NCI-H2081 treated with DMSO at 0.1 percent for 48 hours (cell line): ENCODE measurements at places on chromosomes 16 and 17.

DNA sequence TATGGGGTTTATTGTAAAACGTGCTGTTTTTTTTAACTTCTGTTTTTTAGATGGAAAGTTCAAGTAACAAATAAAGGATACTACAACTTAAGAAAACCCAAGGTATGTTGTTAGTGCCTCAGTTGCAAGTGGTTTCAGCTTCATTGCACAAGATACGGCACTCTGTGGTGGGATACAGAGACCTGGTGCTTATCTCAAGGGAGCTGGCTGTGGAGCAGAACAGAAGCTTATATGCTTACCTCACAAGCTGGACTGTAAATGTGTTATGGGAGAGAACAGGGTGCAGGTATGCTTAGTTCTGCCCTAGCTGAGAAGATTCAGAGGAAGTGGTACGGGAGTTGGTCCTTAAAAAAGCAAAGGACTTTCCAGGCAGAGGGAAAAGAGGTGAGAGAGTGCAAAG lies 15.2 kb downstream of the DGKE start:
- no peak for DNase-seq

DNA sequence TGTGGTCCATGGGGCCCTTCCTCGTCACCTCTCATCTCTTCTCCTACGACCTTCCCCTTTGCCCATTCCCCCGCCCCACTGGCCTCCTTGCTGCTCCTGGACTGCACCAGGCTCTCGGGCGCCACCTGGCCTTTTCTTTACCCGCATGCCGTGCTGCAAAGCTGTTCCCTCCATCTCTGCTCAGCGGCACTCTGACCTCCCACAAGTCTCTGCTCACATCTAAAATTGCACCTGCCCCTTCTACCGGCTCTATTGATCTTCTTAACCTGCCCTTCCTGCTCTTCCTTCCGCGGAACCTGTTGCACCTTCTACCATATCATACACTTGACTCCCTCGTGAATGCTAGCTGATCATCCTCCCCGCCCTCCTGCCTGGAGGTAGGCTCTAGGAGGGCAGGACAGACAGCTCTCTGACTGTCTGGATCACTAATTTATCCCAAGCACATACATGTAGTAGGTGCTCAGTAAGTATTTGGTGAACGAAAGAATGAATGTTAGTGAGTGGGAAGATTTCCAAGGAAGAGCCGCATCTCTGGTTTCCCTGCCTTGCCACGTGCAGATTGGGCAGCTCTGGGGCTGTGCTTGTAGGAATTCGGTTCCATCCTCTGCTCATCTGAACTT lies 17.3 kb downstream of the DNAH17 start:
- no peak for DNase-seq

- DNase-seq, result no peak
Observed at GRCh38 chr17:27649929-27650328, 18.9 kb downstream of the LGALS9 start.

- no peak for DNase-seq
Observed at GRCh38 chr17:45757431-45758218, 26.5 kb upstream of the CRHR1 start.

DNA sequence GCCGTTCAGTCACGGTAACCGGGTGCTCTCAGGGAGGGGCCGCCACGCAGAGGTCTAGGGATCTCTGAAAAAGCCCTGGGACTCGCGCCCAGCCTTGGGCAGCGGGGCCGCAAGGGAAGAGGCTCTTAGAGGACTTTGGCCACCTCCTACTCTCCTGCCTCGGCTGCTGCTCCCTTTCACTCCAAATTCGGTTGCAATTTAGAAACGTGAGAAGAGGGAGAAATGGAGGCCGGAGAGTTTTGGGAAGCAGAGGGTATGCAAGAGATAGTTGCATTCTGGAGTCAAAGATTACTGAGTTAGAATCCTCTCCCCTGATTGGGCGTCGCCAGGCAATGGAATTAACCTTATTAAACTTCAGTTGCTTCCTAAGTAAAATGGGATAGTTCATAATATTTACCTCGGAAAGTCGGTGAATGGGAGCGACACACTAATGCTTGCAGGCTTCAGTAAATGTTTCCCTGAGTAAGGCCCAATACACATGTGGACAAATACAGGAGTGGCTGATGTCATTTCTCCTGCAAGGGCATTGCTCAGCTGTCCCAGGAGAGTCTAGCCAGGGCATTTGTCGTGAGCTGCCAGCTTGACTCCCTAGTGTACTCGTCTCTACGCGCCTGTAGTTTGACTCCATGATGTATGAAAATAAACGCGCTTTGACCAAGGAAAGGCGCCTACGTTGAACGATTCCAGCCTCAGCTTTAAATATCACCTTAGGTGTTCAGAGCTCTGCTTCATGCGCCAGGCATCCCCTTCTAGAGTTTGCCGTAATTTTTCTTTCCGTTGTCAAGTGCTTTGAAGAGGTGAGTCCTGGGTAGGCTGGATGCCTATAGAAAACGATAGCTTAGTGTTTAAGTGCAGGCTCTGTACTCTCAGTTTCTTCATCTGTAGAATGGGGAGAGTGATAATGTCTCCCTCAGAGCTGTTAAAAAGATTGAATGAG lies 667 bp downstream of the OGFOD1 start:
- no peak for DNase-seq

DNA sequence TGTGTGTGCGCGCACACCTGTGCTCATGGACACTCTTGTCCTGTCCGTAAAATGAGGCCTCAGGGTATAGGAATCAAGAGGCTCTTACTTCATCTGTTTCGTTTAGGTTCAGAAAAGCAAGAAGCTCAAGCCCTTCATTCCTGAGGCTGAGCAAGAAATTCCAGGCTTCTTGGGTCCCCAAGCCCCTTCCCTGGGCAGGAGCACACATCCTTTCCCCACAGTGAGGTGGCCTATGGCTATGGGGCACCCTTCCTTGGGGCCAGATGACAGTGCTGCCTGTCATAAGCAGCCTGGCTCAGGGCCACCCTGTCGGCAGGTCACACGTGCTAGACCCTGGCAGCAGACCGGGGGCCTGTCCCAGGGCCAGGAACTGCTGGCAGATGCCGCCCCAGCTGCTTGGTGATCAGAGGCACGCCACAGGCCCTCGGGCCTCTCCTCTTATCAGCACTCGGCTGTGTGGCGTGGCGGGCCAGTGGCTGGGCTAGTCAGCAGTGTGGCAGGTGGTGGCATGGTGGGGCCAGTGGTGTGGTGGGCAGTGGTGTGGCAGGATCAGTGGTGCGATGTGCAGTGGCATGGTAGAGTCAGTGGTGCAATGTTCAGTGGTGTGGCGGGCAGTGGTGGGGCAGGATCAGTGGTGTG lies 50.2 kb downstream of the NKD1 start:
- DNase-seq, result no peak

GRCh38 chr16:4611337-4612021 lies 3.2 kb downstream of the UBALD1 start:
- no peak for DNase-seq

DNA sequence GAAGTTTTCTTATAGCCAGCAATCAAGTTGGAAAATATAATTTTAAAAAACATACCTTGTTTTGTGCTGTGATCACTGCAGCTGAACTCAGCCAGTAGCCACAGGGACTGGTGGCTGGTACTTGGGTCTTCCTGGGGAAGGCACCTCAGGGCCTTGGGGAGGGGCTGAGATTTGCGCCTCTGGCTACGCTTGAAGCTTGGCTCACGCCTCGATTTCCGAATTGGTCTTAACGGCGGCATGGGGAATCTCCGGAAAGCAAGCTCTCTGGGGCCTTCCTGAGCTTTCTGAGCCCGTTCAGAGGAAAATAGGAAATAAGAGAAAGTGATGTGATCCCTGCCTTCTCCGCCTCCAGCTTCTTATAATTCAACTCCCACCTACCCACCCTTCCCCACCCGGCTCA lies 11.3 kb upstream of the USP7 start:
- no peak for DNase-seq

DNA sequence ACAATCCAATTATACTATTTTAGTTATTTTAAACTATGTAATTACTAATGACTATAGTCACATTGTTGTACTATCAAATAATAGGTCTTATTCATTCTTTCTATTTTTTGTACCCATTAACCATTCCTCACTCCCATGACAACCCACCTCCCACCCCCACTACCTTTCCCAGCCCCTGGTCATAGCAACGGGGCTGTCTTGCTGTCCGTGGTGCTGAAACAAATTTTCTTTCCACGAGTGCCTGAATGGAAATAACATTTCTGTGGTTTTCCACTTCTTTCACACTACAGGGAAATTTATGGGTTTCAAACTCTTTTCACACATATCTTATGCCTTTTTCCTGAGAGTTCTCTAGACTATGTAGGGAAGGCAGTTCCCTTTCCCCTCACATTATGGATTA lies 326.6 kb downstream of the PHKB start:
- no peak for DNase-seq

DNA sequence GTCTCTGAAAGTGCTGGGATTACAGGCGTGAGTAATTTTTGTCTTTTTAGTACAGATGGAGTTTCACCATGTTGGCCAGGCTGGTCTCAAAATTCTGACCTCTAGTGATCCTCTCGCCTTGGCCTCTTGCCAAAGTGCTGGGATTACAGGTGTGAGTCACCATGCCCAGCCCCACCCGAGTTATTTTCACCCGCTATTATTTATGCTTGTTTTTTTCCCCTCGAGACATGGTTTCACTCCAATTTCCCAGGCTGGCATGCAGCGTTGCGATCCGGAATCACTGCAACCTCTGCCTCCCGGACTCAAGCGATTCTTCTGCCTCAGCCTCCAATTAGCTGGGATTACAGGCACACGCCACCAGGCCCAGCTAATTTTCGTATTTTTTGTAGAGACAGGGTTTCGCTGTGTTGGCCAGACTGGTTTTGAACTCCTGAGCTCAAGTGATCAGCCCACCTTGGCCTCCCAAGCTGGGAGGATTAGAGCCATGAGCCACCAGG lies 9.2 kb downstream of the RPL23 start:
- no peak for DNase-seq

GRCh38 chr17:46035112-46035818 lies 36.2 kb downstream of the STH start:
- DNase-seq, result no peak

DNA sequence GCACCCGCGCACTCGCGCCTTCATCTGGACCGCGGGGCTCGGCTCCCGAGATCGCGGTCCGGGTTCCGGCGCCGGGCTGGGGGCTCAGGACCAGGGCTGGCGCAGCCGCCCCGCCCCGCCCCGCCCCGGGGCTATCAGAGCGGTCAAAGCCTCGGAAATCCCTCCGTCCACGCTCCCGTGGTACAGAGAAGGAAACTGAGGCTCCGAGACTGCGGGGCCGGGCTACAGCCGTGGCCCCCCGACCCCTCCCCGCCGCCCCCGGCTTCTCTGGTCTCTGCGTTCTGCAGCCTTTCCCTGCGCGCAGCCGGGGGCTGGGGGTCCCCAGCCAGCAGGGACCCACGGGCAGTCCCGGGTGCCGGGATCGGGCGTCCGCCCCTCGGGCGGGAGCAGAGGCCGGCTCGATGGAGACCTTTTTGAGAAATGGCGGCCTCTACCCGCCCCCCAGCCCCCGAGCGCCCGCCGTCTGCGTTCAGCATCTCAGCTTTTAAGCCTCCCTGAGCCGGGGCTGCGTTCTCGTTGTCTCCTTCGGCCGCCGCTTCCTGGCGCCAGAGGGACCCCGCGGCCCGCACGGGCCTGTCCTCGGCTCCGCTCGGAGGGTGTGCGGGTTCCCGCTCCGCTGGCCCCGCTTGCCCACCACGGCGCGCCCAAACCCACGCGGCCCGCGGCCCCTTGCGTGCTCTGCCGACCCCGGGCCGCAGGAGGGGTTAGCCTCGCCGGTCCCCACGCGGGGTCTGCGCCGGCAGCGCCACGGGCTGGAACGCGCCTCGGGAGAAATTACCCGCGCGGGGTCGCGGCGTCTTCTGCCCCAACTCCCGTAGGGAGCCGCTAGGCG lies 1.5 kb upstream of the NPTX1 start:
- no peak for DNase-seq

DNA sequence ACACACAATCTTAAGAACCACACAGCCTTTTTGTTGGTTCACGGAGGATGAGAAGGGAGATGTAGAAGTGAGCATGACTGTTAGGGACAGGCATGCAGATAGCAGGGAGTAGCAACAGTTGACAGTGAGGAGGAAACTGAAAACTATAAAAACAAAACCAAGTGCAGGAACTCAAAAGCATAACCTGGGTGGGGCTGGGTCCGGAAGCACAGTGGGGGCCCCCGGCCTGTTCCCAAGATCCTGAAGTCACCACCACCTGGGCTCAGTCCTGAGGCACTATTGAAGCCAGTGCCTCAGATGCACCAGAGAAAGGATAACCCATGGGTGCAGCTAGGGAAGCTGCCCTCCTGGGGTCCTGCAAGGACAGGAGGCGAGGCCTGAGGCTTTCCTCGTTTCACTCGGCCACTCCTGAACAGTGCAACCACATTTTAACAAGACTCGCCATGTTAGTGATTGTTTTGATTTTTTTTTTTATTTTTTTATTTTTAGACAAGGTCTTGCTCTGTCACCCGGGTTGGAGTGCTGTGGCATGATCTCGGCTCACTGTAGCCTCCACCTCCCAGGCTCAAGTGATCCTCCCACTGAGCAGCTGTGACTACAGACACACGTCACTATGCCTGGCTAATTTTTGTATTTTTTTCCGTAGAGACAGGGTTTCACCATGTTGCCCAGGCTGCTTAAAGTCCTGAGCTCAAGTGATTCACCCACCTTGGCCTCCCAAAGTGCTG lies 27.7 kb upstream of the CBX4 start:
- DNase-seq, result no peak

DNA sequence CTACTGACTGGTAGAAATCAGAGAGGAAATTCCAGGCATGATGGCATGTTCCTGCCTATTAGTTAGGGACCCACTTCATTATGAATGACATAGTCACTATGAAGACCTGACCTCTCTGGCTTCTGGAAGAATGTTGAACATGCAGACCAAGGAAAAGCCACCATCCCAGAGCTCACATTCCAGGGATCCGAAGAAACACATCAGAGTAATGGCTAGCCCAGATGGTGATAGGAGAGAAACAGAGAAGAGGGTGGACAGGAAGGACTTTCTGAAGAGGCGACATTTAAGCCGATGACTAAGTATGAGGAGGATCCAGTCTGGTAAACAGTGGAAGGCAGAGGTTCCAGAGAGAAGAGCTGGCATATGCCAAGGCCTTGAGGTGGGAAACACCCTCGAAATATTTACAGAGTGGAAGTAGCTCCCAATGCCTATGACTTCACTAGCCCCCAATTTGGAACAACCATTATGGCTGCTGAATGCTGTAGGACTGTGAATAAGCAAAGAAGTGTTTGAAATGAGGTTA lies 216.2 kb downstream of the RBFOX1 start:
- no peak for DNase-seq

- no peak for DNase-seq
Observed at GRCh38 chr16:27240948-27241531, 27.5 kb downstream of the NSMCE1 start.

DNA sequence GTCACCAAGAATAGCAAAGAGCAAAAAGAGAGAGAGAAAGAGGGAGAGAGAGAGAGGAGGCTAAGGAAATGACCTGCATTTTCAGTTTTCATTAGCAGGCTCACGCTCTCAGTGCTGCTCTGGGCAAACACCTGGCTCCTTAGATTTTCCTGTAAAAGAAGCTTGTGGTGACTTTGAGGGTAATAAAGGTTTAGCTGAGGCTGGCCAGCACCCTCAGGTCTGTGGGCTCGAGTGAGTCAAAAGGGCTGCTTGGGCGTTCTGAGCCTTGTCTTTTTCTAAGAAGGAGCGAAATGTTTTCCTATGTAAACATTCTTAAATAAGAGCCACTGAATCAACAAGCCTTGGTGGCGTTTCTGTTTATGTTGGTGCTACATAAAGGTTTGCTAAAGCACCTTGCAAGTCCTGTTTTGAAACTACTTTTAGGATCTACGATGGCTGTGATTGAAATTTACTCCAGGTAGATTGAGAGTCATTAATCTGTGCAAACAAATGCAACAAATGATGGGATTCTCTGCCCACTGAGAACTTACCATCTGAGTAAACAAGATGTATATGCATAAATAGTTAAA lies 38.8 kb downstream of the SHISA6 start:
- DNase-seq, result no peak
